Cortex of kidney (tissue), 1 donor: ENCODE measurements at places on chromosomes 5 and 9.

DNA sequence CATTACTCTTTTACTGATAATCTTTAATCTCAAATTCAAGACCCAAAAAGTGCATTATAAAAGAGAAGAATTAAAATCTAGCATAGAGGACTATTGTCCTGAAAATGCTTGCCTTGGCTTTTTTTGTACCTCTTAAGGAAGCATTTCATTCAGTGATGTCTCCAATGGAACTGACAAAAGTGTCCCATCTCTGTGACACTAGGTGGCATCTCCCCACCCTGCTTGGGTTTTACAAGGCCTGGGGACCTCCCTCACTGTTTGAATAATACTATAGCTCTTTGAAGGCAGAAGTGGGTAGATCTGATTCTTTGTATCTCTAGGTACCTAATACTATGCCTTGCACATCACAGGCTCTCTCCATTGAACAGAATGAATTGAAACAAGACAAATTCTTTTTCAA, 180.6 kb downstream of the EPB41L4A start:
- DNase-seq = no peak

DNA sequence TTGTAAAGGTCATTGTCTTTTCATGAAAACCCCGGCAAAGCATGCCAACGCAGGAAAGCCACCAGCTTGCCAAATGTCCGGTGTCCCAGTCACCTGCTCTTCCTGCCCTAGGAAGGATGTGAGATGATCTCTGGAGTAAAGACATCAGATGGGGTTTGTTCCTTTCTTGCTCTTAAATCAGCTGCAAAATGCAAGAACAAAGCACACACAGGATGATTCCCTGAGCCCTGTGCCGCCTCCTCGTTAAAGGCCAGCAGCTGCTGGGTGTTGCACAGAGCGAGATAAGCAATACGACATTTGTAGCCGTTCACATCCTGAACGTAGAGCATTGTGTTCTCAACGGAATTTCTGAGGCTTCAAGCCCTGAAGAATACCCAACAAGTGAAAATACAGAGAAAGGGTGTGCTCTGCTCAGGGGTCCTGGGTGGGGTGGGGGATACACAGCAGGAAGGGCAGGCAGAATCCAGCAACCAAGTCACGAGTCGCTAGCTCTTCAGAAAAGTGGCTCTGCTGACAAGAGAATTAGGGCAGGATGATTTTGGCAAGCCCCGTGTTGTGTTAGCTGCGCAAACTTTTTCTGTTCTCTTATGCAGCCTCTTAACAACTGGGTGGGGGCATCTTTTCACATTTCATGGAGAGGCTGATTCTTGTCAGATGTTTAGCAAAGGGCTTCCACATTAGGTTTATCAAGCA, 229.2 kb upstream of the MAP3K1 start:
- DNase-seq = no peak

GRCh38 chr9:2502760-2503159, 118.8 kb upstream of the VLDLR start:
- DNase-seq = no peak

DNA sequence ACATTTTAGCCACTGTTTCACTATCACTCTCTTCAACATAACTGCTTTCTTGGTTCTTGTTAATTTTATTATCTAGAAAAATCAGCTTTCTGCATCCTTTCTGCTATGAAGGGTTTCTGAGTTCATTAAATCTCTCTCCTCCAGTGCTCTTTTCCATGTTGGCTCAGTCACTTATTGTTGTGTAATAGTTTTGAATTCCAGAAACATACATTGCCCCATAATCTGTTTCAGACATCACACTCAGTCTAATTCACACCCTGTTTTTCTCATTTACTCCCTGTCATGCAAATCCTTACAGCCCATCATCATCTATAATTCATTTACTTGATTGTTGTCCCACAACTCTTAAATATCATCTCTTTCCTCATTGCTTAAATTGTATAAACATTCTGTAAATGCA, 176.1 kb upstream of the CDH12 start:
- DNase-seq = no peak

- no peak for DNase-seq
Observed at GRCh38 chr5:179613460-179614071, 9.9 kb downstream of the HNRNPH1 start.

DNA sequence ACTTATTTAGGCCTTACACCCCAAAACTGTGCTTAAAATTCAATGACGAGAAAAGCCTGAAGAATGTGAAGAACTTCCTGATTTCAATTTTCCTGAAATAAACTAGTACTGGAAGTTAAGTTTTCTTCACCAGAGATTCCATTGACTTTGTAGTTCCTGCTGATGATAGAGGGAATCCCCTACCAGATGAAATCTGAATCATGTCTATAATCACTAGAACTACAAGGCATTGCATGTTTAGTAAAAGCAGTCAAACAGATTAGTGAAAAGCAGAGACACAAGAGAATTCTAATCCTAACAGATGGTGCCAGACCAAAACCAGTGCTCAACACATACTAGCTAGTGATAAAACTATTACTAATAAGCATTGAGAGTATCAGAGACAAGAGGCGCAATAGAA, 130.0 kb downstream of the PDE4D start:
- DNase-seq = no peak

GRCh38 chr5:80967500-80968181, 7.5 kb downstream of the RASGRF2 start:
- DNase-seq = no peak

- DNase-seq = no peak
Observed at GRCh38 chr9:98861781-98862504, 54.5 kb downstream of the GALNT12 start.

DNA sequence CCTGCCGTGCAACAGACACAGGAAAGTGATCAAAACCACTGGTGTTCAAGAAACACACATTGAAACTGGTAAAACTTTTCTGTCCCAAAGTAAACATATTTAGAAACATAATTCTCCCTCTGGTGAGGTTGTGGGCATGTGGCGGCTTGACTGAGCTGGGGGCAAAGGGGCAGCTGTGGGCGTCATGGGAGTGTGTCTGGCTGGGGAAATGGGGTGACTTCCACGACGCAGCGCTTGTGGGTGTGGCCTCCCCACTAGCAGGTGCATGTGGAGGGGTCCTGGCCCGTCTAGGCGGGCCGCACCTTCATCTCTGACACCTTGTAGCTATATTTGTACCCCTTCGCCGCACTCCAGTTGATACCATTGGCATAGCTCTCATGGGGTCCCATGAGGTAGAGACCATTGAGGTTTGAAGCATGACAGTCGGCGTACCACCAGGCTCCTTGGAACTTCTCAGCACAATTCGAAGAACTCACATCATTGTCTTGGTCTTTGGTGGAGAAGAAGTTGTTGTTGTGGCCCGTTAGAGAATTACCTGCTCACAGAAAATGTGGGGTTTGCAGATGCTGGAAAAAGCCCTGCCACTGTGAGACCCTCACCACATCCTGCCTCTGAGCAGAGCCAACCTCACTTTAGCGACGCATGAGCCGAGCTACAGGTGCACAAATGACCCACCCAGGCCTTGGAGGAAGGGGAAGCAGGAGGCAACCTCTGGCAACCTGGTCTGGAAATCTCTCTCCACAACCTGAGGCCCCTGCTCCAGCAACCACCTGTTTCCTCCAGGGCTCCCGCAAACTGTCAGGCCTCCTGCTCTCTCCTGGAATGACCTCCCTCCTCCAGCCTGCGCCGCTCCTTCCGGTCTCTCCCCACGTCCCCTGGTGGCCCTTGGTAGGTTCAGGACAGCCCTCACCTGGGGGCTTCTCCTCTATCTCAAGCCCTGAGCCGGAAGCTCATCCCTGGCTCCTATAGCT, 7.9 kb downstream of the FCN1 start:
- no peak for DNase-seq

GRCh38 chr5:115460472-115460871, 84.1 kb downstream of the FEM1C start:
- no peak for DNase-seq

GRCh38 chr5:115424030-115424429, 120.5 kb downstream of the FEM1C start:
- DNase-seq = no peak

GRCh38 chr5:135016861-135017290, 17.2 kb downstream of the PITX1 start:
- no peak for DNase-seq

DNA sequence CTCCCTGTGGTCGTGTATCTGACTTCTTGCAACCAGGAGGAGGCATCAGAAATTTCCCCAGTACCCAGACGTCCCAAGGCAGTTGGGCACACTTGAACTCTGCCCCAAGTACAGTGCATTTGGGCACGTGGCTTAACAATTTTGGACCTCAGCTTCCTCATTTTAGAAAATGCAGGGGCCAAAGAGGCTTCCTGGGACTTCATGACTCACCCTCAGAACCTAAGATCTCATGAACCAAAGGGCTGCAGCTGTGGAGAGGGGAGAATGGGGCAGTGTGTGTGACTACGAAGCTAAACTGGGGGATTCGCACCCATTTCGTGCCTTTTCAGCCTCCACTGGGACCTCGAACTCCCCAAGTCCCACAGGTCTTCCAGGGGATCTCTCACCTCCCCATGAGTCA, 59.2 kb downstream of the SYK start:
- DNase-seq = no peak

- DNase-seq = no peak
Observed at GRCh38 chr9:135857371-135857786, 50.0 kb downstream of the CAMSAP1 start.
